ENCODE measurements at places on chromosomes 6 and 20. TPM values are rescaled to one million over a fixed set of nuclear protein-coding genes. Genes with fewer than 3 reads are reported as not detected.

RRAGD gene
- total RNA-seq = 2.2 TPM

ILRUN gene
- total RNA-seq = 40.9 TPM

TUBB2B gene
- 2.7 TPM for total RNA-seq

SPATA25 gene
- 1.4 TPM for total RNA-seq

HLA-DRA gene
- 0.73 TPM for total RNA-seq

GPX5 gene
- not detected for total RNA-seq

OR2B3 gene
- not detected for total RNA-seq
